ENCODE measurements at places on chromosomes 16 and 17.
A peak's percentile ranks its signal among the peaks of the same experiment; 100 is the strongest.

DNA sequence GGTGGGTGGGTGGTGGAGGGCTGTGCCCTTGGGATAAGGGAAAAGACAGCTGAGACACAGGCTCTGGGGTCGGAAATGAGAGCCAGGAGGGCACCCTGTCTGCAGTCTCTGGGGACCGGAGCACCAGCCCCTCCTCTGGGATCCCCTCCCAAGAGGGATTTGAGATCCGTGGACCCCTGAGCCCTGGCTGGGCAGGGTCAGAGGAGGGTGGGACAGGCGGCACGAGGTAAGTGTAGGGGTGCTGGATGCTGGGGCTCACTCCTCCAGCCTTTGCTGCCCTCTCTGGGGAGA, 425 bp downstream of the SGSH start:
- no peak for DNase-seq

GRCh38 chr16:35295856-35296255, 1836.4 kb downstream of the TP53TG3F start:
- no peak for DNase-seq

DNA sequence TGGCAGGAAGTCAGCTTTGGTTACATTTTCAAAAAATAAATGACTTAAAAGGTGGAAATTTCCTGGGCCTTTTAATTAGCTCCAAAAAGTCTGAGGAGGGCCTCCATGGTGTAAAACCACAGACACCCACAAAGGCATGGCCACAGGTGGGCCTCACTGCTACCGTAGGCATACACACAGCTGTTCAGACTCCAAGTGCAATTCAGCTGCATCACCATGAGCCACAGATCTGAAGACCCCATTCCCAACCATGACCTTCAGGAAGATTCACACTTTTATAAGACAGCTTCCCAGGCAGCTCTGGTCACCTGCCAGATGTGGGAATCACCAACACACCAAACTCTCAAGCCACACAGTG, 20.6 kb downstream of the CSNK2A2 start:
- DNase-seq: no peak

DNA sequence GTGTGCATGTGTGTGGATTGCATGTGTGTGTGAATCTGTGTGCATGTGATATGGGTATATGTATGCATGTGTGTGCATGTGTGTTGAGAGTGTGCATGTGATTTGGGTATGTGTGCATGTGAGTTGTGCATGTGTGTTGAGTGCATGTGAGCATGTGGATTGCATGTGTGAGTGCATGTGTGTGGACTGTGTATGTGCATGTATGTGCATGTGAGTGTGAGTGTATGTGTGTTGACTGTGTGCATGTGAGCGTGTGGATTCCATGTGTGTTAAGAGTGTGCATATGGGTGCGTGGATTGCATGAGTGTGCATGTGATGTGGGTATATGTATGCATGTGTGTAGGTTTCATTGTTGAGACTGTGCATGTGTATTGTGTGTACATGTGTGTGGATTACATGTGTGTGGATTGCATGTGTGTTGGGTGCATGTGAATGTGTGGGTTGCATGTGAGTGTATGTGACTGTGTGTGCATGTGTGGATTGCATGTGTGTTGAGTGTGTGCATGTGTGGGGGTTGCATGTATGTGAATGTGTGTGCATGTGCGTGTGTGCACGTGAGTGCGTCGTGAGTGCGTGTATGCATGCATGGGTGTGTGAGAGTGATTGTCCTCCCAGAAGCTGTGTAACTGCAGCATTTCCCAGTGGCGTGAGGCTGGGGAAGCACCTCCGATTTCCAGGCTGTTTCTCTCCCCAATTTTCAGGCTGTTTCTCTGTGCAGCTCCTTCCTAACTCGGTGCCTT, 19.4 kb downstream of the C1QTNF1 start:
- DNase-seq: no peak

GRCh38 chr17:69716556-69716955, 302.1 kb downstream of the MAP2K6 start:
- DNase-seq: peak; percentile 38

GRCh38 chr16:27597361-27597760, 47.4 kb downstream of the KATNIP start:
- DNase-seq: no peak

- no peak for DNase-seq
Measured at GRCh38 chr17:49388692-49389513, 25.8 kb downstream of the PHB1 start.

Data from AG08396 (cell line).